Stimulated activated CD4-positive, alpha-beta T cell treated with anti-CD3 and anti-CD28 coated beads, Interleukin-15, amount 100 ng/mL, for 1 hour (primary cell): ENCODE measurements at places on chromosomes 13 and 19.

DNA sequence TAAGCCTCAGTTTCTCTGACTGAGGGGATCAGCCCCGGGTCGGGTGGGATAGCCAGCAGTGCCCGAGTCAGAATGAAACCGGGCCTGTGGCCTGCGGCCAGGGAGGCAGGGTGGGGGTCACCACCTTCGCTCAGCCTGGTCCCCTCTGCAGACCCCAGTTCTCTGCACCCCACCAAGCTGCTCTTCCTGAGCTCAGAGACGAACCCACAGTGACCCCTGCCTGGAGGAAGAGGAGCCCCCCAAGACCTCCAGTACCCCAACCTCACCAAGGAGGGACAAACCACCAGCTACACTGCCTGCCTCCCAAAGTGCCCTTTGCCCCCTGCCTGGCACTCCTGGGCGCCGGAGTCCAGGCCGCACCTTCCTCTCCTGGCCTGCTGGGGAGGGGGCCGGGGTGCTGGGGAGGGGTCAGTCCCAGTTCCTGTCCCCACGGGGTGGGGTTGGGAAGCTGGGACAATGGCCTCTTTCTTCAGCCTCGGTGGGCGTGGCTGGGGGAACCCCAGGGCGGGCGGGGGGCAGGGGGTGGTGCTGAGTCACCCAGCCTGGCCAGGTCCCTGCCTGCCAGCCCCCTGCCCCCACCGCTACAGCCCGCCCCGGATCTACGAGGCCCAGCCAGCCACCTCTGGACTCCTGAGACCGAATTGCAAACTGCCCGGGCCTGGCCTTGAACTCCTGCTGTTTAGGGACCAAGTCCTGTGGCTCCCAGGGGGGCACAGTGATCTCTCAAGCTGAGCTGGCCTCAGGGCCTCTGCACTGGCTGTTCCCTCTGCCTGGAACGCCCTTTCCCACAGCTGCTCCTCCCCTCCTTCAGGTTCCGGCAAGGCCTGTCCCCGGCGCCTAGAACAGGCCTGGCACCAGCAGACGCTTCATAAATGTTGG, 14.3 kb downstream of the ZBTB7A start:
- no peak for DNase-seq

DNA sequence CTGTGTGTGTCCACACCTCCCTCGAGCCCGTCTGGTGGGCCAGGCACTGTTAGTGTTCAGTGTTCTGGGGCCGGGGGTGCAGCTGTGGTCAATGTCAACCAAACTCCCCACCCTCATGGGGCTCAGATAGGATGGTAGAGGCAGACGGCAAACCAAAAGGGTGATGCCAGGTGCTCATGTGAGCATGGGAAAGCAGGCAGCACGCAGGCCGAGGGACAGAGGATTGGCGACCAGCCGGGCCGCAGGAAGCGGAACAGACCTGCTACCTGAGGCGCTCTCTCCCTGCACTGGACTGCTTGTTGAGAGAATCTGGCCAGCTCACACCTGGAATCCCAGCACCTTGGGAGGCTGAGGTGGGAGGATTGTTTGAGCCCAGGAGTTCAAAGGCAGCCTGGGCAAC, 29.1 kb downstream of the DHX34 start:
- DNase-seq, result no peak

GRCh38 chr19:39133431-39134270, 8.1 kb downstream of the PAK4 start:
- no peak for DNase-seq

- no peak for DNase-seq
Observed at GRCh38 chr19:1672769-1673644, 20.6 kb upstream of the TCF3 start.

- DNase-seq, result no peak
Observed at GRCh38 chr13:112179421-112179820, 112.5 kb downstream of the SOX1 start.

DNA sequence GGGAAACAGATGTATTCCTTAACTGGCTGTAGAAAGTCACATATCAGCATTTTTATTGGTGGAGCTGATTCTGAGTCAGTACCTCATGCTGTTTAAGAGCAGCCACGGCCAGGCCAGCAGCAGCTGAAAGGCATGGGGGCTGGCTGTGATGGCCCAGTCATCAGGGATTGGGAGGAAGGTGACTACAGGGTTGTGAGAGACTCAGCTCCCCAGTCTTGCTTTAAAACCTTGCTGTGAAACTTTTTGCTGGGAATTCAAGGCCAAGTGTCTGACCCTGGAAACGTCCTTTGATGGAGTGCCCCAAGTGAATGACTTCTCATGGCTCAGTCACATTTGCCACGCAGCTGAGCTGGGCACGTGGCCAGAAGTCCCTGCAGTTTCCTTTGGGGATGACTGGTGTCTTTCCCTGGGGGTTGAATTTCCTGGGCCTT, 39.1 kb upstream of the RNF113B start:
- DNase-seq, result no peak

- DNase-seq, result no peak
Observed at GRCh38 chr13:104571161-104571892, 1505.1 kb upstream of the SLC10A2 start.

- no peak for DNase-seq
Observed at GRCh38 chr13:72458701-72459100, 268.7 kb downstream of the MZT1 start.

DNA sequence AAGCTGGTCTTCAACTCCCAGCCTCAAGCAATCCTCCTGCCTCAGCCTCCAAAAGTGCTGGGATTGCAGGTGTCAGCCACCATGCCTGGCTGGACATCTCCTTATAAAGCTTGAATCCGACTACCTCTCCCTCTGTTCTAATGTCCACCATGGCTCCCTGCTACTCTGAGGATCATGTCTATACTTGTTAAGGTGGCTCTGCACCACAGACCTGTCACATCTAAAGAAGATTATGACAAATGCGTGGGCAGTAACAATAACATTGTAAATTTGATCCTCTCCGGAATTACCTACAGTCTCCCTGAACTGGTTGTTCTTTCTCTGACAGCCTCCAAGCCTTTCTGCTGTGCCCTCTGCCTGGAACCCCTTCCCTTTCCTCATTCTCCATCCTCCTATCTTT, 1.8 kb downstream of the NXNL1 start:
- DNase-seq, result no peak

- DNase-seq, result no peak
Observed at GRCh38 chr13:45602183-45603170, 13.1 kb downstream of the ERICH6B start.

DNA sequence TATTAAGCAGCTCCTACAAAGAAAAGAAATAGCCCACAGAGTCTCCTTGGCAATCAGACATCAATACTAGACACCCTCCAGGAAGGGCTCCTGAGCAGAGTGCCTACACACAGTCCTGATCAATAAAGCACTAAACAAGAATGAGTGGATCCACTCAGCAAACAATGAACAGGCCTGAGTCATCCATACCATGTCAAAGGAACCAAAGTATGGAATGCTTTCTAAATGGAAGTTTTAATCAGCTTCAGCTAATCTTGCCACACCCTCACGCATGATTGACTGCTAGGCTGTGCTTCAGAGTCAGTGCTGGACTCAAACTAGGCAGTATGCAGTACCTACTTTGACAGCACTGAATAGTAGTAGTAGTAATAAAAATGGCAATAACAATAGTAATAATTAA, 392.7 kb upstream of the HTR2A start:
- DNase-seq, result no peak

- peak; percentile 37 for DNase-seq
Observed at GRCh38 chr13:41458761-41459431, 1.5 kb downstream of the RGCC start.

- no peak for DNase-seq
Observed at GRCh38 chr13:43293986-43294385, 270.6 kb downstream of the DNAJC15 start.

DNA sequence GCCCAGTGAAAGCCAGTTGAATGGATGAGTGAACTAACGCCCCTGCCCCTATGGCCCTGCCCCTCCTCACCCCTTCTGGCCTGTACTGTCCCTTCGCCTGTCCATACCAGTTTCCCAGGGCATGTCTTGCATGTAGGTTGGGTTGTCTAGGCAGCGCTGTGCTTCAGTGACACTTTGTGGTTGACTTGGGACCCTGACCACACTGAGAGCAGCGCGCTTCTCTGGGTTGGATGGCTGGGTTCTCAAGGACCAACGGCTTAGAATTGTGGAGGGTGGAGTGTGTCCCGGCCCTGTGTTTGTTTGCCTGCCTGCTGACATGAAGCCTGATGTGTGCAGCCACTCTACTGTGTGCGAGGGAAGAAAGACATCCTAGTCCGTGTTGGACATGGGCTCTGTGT, 15.8 kb downstream of the GATAD2A start:
- DNase-seq, result no peak

DNA sequence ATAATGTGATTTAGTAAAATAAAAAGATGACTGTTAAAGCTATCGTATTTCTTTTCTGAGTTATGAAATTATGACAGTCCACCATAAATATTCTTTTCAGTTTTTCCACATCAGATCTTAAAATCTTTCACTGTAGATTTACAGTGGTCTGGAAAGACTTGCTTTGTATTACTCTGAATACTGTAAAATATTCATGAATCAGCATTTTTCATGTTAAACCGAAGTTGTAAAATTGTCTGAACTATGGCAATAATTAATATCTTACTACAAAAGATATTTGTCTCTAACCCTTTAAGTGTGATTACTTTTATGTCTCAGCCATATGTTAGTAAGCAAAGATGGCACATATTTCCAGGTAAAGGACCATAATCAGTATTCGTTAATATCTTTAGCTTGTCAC, 1397.2 kb upstream of the PCDH9 start:
- no peak for DNase-seq

DNA sequence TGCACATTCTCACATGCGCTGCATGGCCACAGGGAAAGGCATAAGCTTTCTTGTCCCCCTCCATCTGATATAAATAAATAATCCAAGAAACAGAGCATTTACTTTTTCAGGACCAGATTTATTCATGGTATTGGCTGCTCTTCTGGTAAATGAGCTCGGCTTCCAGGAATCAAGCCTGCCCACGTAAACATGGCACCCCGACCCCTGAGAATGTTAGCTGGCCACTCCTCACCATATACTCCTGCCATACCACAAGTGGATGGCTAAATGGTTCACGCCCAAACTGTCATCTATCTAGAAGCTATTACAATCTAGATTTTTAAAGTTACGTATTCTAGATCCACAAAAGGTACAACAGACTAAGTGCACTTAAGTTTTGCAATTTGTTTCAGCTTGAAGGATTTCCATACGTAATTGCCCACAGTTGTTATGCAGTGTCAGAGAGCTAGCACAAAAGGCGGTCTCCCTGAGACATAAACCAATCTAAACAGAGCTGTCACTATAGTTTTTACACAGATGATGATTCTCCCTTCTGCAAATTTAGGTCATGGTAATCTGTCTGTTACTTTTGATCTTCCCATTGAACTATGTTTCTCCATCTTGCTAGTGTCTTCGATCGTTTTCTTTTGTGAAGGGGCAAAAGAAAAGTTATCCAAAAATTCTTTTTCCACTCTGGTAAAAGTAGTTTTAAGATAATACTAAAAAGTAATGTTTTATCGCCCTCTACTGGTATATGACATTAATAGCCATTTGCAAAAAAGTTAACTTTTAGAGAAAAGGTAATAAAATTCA, 16.2 kb upstream of the FOXO1 start:
- DNase-seq, result no peak

GRCh38 chr13:34322743-34323074, 504.8 kb downstream of the RFC3 start:
- DNase-seq, result no peak

- no peak for DNase-seq
Observed at GRCh38 chr19:42191330-42191729, 26.1 kb downstream of the DEDD2 start.

- DNase-seq, result no peak
Observed at GRCh38 chr13:87234981-87235380, 436.2 kb upstream of the SLITRK5 start.

GRCh38 chr19:28535352-28535775, 677.6 kb downstream of the UQCRFS1 start:
- DNase-seq, result no peak

- DNase-seq, result no peak
Observed at GRCh38 chr19:49150106-49150943, 4.9 kb downstream of the HRC start.

- DNase-seq, result no peak
Observed at GRCh38 chr19:43507880-43508279, 3.3 kb upstream of the PHLDB3 start.

DNA sequence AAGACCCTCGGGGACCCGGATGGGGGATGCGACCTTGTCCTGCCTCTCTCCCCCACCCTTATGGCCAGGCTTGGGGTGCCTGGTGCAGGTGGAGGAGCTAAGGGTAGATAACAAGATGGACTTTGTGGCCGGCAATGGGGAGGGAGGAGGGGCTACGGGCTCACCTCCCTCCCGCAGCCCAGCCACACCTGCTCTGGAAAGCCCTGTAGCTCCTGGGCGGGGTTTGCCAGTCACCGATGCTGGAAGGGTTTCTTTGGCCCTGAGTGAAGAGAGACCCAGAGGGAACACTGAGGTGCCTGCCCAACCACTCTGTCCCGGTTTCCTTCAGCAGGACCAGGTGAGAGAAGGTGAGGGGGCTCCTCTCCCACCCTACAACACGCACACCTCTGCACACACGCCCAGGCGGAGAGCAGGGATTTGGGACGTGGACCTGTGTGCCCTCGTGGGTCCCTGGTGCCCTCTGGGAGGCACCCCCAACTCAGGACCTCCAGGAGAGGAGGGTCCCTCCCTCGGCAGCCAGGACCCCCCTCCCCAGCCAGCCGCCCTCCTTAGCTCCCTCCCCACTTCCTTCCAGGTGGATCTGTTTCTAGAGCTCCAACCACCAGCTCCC, at the start of gene FUT2:
Gene FUT2, plus strand, starts transcription at position 229 of the 610 bp plus-strand sequence. CDS start 6,986 bp downstream, outside the sequence.
- DNase-seq, result no peak

- no peak for DNase-seq
Observed at GRCh38 chr19:50465000-50465399, 11.3 kb upstream of the EMC10 start.

GRCh38 chr13:50910485-50910805, 854 bp downstream of the RNASEH2B start:
- no peak for DNase-seq

GRCh38 chr13:90197722-90198121, 1149.8 kb upstream of the MIR17HG start:
- DNase-seq, result no peak

GRCh38 chr13:100460791-100461190, 127.8 kb downstream of the GGACT start:
- no peak for DNase-seq

DNA sequence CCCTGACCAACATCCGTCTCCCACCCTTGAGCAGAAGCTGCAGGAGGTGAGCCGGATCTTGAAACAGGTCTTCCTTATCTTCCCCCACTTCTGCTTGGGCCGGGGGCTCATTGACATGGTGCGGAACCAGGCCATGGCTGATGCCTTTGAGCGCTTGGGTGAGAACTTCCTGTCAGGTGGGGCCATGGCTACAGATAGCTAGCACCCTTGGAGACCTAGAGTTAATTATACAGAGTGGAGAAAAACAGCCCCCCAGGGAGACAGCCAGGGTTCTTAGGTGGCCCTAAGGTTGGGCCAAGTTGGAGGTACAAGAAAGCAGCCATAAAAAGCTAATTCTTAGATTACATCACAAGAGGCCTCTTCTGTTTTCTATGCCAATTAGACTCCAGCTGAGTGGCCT, 8.9 kb upstream of the ARHGAP45 start:
- DNase-seq, result no peak
